ENCODE measurements at places on chromosomes 6 and 20. TPM values are rescaled to one million over a fixed set of nuclear protein-coding genes. Genes with fewer than 3 reads are reported as not detected.

Gene CAGE1
- polyA plus RNA-seq = 0.03 TPM

Gene PRSS35
- polyA plus RNA-seq = 9.0 TPM

Gene NEDD9
- 12.9 TPM for polyA plus RNA-seq

Gene BEND3
- 4.9 TPM for polyA plus RNA-seq

Gene LY6G6D
- 0.19 TPM for polyA plus RNA-seq

Gene TRERF1
- polyA plus RNA-seq = 5.1 TPM

Gene GSTA3
- polyA plus RNA-seq = 0.12 TPM

Gene TRIM26
- 58.2 TPM for polyA plus RNA-seq

Gene SPATA25
- polyA plus RNA-seq = 17.3 TPM

Gene SLC2A4RG
- 61.5 TPM for polyA plus RNA-seq

Gene PACSIN1
- polyA plus RNA-seq = 0.33 TPM

Gene BPIFB1
- not detected for polyA plus RNA-seq

Gene TINAG
- 23.7 TPM for polyA plus RNA-seq

Gene ADAT2
- polyA plus RNA-seq = 32.2 TPM

Gene AP5S1
- 8.2 TPM for polyA plus RNA-seq

Gene ANKS1A
- 26.5 TPM for polyA plus RNA-seq

Gene SCRT2
- polyA plus RNA-seq = 0.01 TPM

Gene PRND
- 4.2 TPM for polyA plus RNA-seq

Gene MUC22
- not detected for polyA plus RNA-seq

Gene BNIP5
- 11.2 TPM for polyA plus RNA-seq

Gene WFDC5
- not detected for polyA plus RNA-seq

Gene TTK
- polyA plus RNA-seq = 9.1 TPM

Gene PHACTR3
- 8.3 TPM for polyA plus RNA-seq

Gene SMLR1
- polyA plus RNA-seq = 48.7 TPM

Gene YIPF3
- polyA plus RNA-seq = 108 TPM

Gene SIGLEC1
- 4.3 TPM for polyA plus RNA-seq

Gene PPIL4
- 35.6 TPM for polyA plus RNA-seq

Gene BACH2
- polyA plus RNA-seq = 2.8 TPM
